ENCODE measurements at places on chromosomes 3 and 15.

DNA sequence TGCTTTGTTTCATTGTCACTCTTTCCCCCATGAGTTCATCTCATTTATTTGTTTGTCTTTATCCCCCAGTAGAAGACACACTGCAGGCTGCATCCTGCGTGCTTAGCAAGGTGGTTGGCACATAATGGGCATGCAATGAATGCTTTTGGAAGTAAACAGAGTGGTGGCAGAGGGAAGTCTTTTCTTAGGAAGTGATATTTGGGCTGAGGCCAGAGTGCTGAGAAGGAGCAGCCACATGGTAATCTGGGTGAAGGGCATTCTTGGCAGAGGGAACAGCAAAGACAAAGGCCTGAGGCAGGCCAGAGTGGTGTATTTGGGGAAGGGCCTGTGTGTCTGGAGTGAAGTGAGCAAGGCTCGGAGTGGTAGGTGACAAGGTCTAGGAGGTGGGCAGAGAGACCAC lies 17.7 kb upstream of the ADAMTS7 start:
- no peak for DNase-seq

GRCh38 chr3:52270252-52270754 lies 8.1 kb downstream of the WDR82 start:
- DNase-seq = no peak

DNA sequence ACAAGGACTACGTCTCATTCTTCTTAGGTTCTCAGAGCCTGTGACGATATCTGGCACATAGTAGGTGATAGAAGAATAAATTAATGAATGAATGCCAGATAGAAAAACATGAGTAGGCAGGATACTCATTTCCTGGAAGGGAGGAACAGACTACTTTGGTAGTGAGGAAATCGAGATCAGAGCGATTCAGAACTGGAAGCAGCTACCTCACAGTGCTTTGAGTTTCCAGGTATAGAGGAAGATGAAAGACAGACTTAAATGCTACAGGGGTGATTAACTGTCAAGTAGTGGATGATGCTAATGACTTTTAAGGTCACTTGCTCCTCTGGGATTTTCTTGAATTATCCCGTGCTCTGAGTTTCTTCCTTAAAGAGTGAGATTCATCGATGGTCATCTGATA lies 951.5 kb upstream of the CFAP20DC start:
- no peak for DNase-seq

GRCh38 chr15:52005748-52006701 lies 13.0 kb upstream of the MAPK6 start:
- DNase-seq = no peak

GRCh38 chr3:147191795-147192385 lies 214.5 kb downstream of the ZIC4 start:
- peak; percentile 5 for DNase-seq

DNA sequence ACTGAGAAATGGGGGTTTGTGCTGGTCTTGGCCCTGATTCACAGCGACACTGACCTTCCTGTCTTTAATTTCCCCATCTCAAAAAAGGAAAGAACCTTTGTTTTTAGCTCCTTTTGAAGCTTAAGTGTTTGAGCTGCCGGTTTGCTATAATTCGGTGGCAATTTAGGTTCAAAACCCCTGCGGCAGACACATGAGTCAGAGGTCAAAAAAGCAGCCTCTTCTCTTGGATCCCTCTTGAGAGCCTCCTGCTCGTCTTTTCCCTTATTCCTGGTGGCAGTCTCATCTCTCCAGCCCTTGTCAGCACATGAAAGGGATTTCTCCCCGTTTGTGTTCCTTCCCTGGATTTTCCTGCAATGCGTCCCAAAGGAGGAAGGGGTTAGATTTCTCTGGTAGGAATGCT lies 64.5 kb downstream of the GRIP2 start:
- DNase-seq = no peak

DNA sequence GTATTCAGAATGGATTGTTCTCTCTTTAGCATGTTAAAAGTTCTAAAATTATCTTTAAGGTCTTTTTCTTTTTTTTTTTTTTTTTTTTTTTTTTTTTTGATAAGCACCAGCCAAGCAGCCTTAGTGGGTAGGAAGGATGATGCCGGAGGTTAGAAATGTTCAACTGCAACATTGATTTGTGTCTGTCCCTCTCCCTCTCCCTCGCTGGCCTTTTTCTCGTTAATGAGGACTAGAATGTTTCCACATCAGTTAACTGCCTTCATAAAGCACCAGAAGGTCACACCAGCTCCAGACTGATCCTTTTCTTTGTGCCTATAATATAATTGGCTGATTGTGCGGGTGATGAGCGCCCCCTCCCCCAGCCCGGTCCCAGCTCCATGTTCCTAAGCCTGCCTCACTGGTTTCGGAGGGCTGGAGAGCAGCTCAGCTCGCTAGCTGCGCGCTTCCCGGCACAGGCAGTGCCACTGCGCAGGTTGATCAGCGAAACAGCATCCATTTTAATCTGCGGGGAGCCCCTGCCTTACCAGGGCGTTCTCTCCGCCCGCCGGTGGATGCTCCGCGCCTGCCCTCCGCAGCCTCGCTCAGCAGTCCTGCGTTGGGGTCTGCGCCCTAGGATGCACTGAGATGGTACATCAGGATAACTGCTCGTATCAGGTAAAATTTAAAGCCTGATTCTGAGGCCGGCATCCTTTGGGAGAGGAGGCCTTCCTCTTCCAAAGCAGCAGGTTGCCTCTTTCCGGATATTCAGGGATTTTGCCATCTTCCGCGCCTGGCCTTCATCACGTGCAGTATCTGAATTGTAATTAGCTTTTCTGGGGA lies 148.9 kb upstream of the IL12A start:
- no peak for DNase-seq

DNA sequence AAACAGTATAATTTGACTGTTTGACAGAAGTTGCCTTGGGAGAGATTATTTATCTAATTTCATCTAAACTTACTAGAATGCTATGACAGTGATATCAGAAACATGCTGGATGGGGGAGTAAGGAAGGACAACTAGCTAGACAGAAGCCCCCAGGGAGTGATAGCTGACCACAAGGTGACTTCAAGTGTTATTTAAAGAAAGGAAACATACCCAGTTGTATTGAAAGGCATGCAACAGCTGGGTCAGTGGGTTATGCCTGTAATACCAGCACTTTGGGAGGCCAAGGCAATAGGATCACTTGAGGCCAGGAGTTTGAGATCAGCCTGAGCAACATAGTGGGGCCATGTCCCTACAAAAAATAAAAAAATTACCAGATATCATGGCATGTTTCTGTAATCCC lies 69.6 kb downstream of the SLC49A4 start:
- no peak for DNase-seq

DNA sequence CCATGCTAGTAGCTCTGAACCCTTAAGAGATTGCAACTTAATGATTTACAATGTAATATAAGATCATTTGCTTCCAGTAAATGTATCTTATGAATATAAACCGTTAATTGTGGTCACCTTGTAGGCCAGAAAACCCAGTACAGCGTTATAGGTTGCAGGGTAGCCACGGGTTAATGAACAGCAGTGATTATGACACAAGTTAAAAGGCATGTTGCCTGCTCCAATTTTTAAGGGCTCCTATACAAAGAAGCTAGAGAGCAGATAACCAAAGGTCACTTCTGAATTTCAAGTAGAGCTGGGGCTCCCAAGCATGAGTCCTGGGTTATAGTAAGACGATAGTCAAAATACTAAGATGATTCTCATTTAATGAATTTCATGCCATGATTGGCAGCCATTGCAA lies 13.5 kb downstream of the GUCA1C start:
- DNase-seq = no peak

DNA sequence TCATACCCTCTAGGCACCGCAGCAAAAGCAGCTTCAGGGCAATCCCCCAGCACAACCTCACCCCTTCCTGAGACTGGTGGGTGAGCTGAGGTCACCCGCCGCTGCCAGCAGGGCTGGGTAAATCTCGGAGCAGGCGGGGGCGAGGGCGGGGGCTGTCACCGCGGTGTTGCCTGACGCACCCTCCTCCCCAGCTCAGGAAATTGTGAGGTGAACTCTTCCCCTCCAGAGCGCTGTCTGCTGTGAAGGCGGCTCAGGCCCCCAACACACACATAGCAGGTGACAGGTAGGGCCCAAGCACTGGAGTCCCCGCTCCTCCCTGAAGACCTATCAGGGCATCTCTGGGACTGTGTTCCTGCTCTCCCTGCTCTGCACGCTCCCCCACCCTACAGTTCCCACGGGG lies 30.2 kb upstream of the FURIN start:
- no peak for DNase-seq

DNA sequence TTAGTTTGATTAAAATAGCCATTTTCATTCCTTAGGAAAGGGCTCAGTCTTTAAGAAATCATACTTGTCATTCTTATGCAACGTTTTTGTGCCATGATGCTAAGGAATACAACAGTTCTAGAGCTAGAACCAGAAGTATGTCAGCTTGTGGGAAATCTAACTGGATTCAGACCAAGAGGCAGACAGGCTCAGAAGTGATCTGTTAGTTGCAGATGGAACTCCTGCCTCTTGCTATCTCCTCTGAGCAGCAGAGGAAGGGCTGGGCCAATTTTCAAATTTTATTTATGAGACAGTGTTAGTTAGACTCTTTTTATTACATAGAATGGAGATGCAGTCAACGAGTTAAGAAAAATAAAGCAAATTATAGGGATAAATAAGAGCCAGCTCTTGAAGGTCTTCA lies 48.5 kb upstream of the RYR3 start:
- DNase-seq = no peak

DNA sequence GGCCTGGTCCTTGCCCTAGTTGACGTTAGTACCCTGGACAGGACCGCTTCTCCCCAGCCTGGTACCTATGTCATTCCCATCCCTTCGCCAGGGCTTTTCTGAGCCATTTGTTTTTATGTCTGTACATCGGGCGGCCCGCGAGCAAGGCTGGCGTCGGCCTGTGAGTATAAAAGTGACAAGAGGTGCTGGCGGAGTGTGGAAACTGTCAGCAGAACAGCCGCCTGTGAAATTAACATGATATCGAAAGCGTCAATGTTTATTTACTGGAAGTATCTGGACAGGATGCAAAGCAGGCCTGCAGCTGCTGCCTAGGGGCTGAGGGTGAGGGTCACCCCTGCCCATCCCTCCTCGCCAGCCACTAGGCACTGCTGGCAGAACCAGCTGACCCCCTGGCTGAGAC lies 33.4 kb downstream of the LINGO1 start:
- no peak for DNase-seq

DNA sequence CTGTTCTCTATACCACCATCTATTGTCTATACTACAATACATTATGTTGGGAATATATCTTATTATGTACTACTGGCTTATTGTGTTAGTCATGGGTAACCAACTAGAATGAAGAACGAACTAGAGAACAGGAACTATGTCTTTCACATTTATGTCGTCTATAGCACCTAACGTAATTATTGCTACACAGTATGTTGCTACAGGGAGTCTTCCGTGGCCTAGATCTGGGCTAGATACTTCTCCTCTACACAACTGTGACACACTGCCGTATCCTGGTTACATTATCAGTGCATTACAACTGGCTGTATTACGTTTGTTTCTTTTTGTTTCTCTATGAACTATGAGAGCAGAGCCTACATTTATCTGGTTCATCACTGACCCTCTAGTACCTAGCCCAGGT lies 34.0 kb downstream of the SCG5 start:
- DNase-seq = no peak

DNA sequence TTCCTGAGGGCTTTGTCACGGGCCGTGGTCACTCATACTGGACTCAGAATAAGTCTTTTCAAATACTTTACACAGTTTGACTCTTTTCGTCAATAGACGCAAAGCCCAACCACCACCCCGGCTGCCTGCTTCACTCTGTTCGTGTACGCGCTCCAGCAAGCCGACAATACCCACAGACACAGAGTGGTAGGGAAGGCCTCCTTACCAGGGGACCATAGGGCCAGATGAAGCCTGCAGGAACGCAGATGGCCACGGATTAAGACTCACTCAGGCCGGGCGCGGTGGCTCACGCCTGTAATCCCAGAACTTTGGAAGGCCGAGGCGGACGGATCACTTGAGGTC lies 29.7 kb downstream of the EFCAB12 start:
- DNase-seq = peak; percentile 29
